Caco-2 (cell line): ENCODE measurements at places on chromosomes 1 and 21. TPM values are rescaled to one million over a fixed set of nuclear protein-coding genes. Genes with fewer than 3 reads are reported as not detected.

Gene SLC25A33
- total RNA-seq: 9.9 and 11.2 TPM in 2 replicates

Gene PADI3
- total RNA-seq: not detected in 2 replicates

Gene PRKAB2
- 30.1 and 31.5 TPM in 2 replicates for total RNA-seq

Gene SELENBP1
- 18.5 and 18.7 TPM in 2 replicates for total RNA-seq

Gene F13B
- 0.39 TPM in 1 of 2 replicates, not detected in the other for total RNA-seq

Gene S100A14
- total RNA-seq: 510 and 624 TPM in 2 replicates

Gene C1QC
- total RNA-seq: not detected in 2 replicates

Gene FCRL1
- not detected in 2 replicates for total RNA-seq

Gene OLFML3
- total RNA-seq: 29.1 and 36.5 TPM in 2 replicates

Gene SYTL1
- total RNA-seq: 11.0 and 11.2 TPM in 2 replicates

Gene CDC20
- 123 and 125 TPM in 2 replicates for total RNA-seq

Gene ERG
- total RNA-seq: not detected in 2 replicates

Gene PPFIA4
- total RNA-seq: 8.7 and 9.4 TPM in 2 replicates

Gene DTL
- total RNA-seq: 20.3 and 23.6 TPM in 2 replicates

Gene S100A1
- total RNA-seq: 12.6 and 18.1 TPM in 2 replicates

Gene OPRD1
- 0.07 and 0.12 TPM in 2 replicates for total RNA-seq

Gene BROX
- 31.9 and 32.9 TPM in 2 replicates for total RNA-seq

Gene EDEM3
- total RNA-seq: 13.7 and 14.1 TPM in 2 replicates

Gene DMRTA2
- 3.1 and 3.4 TPM in 2 replicates for total RNA-seq

Gene CSTB
- total RNA-seq: 49.9 and 50.0 TPM in 2 replicates

Gene LAMC2
- total RNA-seq: 34.9 and 51.0 TPM in 2 replicates

Gene RWDD3
- 13.3 and 16.6 TPM in 2 replicates for total RNA-seq

Gene OR2T33
- total RNA-seq: not detected in 2 replicates

Gene DYNLT5
- total RNA-seq: not detected in 2 replicates

Gene GPR25
- not detected in 2 replicates for total RNA-seq

Gene PRAMEF20
- total RNA-seq: not detected in 2 replicates

Gene NUDT4B
- total RNA-seq: 0.70 TPM in 1 of 2 replicates, not detected in the other

Gene C1orf56
- total RNA-seq: 4.8 and 6.7 TPM in 2 replicates

Gene IVL
- not detected in 2 replicates for total RNA-seq

Gene HSPA6
- 0.32 and 0.60 TPM in 2 replicates for total RNA-seq

Gene VCAM1
- not detected in 2 replicates for total RNA-seq

Gene CHRNB2
- total RNA-seq: 0.09 TPM in 1 of 2 replicates, not detected in the other

Gene TMIGD3
- total RNA-seq: 0.35 and 0.88 TPM in 2 replicates

Gene C8B
- total RNA-seq: not detected in 2 replicates

Gene RAD54L
- 29.1 and 30.6 TPM in 2 replicates for total RNA-seq

Gene REN
- total RNA-seq: not detected in 2 replicates

Gene S100A7
- total RNA-seq: not detected in 2 replicates

Gene FBXO2
- 78.5 and 79.8 TPM in 2 replicates for total RNA-seq

Gene B3GALT5
- total RNA-seq: 0.18 and 0.39 TPM in 2 replicates

Gene LYST
- 3.6 and 5.6 TPM in 2 replicates for total RNA-seq

Gene FCRL5
- total RNA-seq: not detected in 2 replicates

Gene NGF
- not detected in 2 replicates for total RNA-seq

Gene ZC3H11A
- total RNA-seq: 66.7 and 71.1 TPM in 2 replicates

Gene AVPR1B
- total RNA-seq: not detected in 2 replicates

Gene S100A9
- total RNA-seq: 0.63 TPM in 1 of 2 replicates, not detected in the other

Gene STIL
- total RNA-seq: 25.9 and 26.4 TPM in 2 replicates

Gene GCSAML
- not detected in 2 replicates for total RNA-seq

Gene KIF14
- 11.6 and 12.3 TPM in 2 replicates for total RNA-seq

Gene F5
- 0.50 and 0.74 TPM in 2 replicates for total RNA-seq

Gene CLDN17
- total RNA-seq: not detected in 2 replicates

Gene OR10T2
- not detected in 2 replicates for total RNA-seq

Gene SPRR2D
- total RNA-seq: not detected in 2 replicates

Gene AK5
- total RNA-seq: not detected in 2 replicates

Gene SLC5A9
- total RNA-seq: 3.9 and 4.9 TPM in 2 replicates

Gene DBT
- 13.3 and 14.1 TPM in 2 replicates for total RNA-seq

Gene TNFSF4
- total RNA-seq: 1.3 and 1.7 TPM in 2 replicates

Gene EDN2
- not detected in 2 replicates for total RNA-seq

Gene TCHH
- total RNA-seq: 0.39 and 0.54 TPM in 2 replicates

Gene S100A3
- total RNA-seq: 0.61 and 0.84 TPM in 2 replicates
